ENCODE measurements at places on chromosomes 13 and 19.

- DNase-seq, result no peak
Observed at GRCh38 chr13:23381866-23382265, 51.6 kb downstream of the SACS start.

GRCh38 chr13:98467263-98467985 lies 109.5 kb downstream of the STK24 start:
- no peak for DNase-seq

DNA sequence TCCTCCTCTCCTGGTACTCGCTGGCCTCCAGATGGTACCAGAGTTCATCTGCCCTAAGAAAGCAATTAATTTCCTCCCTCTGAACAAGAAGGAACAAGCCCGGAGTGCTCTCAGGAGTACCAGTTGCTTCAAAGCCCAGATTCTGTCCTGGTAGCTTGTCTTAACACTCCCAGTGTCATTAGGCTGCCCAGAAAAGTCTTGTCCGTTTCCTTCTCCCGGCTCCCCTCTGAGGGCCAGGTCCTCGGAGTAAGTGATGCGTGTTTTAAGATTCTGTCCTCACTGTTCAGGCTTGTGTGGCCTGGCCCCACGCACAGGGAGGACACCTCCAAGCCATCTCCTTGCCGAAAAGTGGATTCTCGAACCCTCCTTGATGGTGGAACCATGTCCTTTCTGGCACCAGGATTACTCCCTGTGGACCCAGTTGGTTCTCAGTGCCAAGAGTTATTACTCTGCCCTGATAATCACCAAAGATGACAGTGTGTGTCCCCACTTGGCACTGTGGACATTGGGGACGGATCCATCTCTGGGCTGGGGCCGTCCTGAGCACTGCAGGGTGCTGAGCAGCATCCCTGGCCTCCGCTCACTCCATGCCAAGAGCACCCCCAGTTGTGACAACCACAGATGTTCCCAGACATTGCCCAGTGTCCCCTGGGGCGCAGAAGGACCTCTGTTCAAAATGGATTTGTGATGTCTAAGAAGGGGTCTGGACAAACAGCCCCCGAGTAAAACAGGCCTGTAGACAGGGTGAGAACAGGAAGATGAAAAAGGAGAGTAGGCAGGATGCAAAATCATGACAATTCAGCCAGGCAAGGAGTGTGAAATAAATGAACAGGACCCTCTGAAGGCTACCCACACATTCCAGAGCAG lies 52.4 kb downstream of the RFX2 start:
- no peak for DNase-seq

DNA sequence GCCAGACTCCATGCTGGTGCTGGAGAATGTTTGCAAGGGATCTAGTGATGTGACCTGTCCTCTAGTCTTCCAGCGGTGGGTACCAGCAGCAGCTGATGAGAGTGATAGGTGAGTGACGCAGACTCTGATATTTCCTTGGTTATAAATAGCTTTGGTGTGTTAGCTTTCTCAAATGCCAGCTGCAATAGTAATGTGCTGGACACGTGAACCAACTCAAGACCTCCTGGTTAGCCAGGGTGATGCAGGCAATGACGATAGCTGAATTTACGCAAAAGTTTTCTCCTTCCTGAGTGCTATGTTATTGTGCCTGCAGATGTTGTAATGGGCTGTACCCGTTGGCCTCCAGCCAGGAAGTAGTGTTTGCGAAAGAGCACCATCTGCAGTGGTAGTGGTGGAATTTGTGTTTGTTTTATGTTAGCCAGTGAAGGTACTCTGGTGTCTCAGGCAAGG lies 129.5 kb downstream of the CYSLTR2 start:
- DNase-seq, result peak; percentile 31

- DNase-seq, result no peak
Observed at GRCh38 chr19:45136507-45137178, 24.1 kb downstream of the NKPD1 start.

GRCh38 chr19:496112-496665 lies at the start of gene MADCAM1:
Gene MADCAM1 (plus strand): TSS chr19:496486. CDS start chr19:496500, 14 bp downstream.
- DNase-seq, result no peak

GRCh38 chr13:48656608-48657007 lies 2.9 kb downstream of the CYSLTR2 start:
- DNase-seq, result no peak
